GM12864 (cell line): ENCODE measurements at places on chromosomes 4 and X.

DNA sequence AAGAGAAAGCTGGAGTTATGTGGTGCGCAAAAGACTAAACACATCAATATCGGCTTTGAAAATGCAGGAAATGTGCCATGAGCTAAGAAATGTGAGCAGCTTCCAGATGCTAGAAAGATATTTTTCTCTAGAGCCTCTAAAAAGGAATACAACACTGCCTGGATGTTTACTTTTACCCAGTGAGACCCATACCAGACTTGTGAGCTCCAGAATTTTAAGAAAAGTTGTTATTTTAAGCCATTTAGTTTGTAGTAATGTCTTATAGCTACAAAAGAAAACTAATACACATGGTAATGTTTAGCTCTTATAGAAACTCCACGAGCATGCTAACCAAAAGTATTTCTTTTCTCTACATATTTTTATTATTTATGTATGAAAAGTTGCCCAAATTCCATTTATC, 1389.4 kb downstream of the C4orf33 start:
- no peak for DNase-seq

DNA sequence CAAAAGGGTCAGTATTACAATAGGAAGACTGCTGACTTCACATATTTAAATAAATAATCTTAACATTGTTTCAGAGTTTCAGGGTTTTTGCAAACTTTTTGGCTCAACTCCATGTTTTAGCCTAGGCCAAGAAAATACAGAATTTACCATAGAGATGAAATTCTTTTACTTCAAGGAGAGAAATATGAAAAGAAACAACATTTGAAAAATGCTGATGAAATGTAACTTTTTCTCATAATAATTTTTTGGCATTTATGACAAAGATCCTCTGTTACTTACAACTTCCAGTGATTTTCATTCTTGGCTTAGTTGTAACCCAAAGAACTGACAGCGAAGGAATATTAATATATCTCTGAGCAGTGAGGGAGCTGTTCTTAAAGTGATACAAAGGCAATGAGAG, 316.1 kb upstream of the EMCN start:
- DNase-seq = no peak

GRCh38 chr4:33270403-33270802, 2550.2 kb downstream of the PCDH7 start:
- DNase-seq = no peak

GRCh38 chrX:9587642-9588041, 122.8 kb downstream of the TBL1X start:
- DNase-seq = no peak

DNA sequence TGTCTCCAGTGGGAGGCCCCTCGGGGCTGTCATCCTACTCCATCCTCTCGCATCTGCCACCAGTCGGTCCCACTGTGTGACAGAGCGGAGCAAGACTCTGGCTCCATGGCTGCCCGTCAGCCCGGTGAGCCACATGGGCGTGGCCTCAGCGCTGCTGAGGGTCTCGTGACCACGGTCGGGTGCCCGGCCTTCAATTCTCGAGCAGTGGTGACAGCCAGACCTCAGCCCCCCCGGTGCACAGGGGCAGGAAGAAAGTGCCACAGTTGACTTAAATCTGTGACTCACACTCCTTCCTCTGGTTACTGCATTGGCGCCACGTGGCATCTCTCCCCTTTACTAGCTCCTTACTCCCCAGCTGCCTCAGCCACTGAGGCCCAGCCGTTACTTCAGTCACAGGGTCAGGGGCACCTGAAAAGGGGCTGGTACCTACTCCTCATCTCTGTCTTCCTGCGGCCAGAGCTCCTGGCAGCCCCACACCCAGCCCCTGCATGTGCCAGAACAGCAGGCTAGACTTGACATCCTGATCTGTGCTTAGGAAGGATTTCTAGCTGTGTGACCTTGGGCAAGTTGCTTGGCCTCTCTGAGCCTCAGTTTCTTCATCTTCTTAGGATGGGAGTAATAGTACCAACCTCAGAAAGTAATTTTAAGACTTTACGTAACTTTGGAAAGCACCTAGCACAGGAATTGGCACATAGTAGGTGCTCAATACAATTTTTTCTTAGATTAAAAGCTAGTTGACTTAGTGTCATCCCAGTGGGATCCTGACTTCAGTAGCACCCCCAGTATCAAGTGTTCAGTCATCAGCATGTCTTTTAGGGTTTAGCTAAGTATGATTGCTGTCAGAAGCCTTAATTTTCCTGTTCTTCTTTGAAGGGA, 66.1 kb downstream of the TNIP2 start:
- no peak for DNase-seq

- no peak for DNase-seq
Measured at GRCh38 chrX:13855689-13856450, 39.0 kb upstream of the GPM6B start.

DNA sequence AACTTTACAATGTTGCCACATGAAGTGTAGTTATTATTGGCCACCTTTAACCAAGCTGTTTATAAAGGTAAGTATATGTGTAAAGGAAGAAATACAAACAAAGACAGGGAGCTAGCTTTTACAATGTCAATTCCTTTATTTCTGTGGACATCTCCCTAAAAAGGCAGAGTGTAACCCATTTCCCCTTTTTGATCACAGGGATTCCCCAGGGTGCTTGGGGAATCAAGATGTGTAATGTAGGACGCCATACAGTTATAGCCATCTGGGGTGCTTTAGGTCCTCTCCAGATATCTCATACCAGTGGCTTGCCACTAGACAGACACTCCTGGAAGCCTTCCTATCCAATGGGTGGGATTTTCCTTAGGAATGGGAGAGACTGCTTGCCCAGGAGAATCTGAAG, 4.2 kb upstream of the CUL4B start:
- DNase-seq = no peak

DNA sequence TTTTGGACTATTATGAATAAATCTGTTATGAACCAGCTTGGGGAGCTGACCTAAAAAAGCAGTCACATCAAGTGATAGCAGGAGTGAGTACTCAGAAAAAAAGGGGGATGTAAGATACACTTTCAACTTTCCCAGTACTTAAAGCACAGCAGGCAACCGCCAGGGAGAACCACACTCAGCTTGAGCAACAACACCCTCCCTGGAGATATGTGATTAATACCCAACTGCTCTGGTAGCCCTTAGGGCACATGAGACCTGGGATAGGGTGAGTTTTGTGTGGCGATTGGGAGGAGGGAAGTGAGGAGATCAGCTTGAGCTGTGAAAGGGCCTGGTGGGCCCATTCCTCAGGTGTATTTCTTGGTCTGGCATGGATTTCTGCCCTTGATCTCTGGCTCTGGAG, 220.3 kb upstream of the SFRP2 start:
- DNase-seq = no peak

GRCh38 chr4:163866728-163867315, 372.3 kb downstream of the TMA16 start:
- DNase-seq = no peak

- DNase-seq = no peak
Measured at GRCh38 chr4:55397126-55397436, 1.3 kb downstream of the TMEM165 start.

GRCh38 chr4:68463796-68464195, 16.5 kb downstream of the TMPRSS11E start:
- no peak for DNase-seq
